ENCODE measurements at places on chromosomes 3 and 15.

GRCh38 chr15:64315216-64315615 lies 40.8 kb downstream of the CSNK1G1 start:
- no peak for DNase-seq

DNA sequence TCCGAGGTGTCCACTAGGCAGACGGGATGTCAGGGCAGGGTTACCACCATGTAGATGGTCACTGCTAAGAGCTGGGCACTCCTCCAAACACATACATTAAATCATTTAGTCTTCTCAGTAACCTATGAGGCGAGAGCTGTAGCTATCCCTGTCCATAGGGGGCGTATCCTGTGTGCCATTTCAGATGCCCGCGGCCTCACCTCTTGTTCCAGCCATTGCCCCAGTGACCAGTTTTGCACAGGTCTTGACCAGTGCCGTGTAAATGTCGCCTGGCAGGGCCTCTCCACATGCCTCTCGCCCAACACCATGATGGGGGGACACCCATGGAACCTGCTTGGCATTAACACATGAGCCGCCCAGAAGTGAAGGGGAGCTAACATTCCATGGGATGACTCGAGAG lies 20.8 kb upstream of the SRP14 start:
- no peak for DNase-seq

DNA sequence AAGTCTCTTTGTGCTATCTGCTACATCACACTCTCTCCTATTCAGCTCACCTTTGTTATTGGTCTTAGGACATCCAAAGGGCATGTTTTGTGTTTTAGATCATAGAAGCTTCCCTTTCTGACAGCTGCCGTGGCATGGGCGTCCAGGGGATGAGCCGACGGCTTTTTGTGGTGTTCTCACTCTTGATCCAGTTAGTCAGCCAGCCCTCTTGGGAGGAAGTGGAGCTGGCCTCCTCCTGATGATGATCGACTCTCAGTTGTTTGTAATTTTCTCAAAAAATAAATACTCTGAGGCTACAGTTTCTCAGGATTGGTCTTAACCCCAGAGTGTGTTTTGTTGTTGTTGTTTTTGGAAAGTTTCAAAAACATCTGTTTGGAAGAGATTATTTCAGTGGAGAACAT lies 34.4 kb downstream of the BOC start:
- no peak for DNase-seq

- no peak for DNase-seq
These were observed 198.6 kb upstream of the IL12A start for GRCh38 chr3:159789742-159790635.

- DNase-seq, result no peak
These were observed 27.7 kb downstream of the SEMA6D start for GRCh38 chr15:47744973-47745372.

DNA sequence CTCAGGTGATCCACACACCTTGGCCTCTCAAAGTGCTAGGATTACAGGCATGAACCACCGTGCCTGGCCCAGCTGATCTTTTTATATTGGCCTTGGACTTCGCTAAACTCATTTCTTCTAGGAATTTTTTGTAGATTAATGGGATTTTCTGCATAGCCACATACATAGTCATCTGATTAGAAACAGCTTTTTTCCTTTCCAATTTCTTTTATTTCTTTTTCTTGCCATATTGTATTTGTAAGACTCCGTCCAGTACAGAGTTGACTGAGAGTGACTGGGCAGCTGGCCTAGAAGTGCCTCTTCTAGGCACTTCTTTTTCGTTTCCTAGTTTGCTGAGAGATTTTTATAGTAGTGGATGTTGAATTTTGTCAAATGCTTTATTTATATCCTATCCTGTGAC lies 37.4 kb downstream of the ARIH1 start:
- DNase-seq, result no peak

GRCh38 chr15:90819390-90819789 lies 49.0 kb upstream of the FURIN start:
- DNase-seq, result no peak

All from CD4-positive, alpha-beta T cell treated with Interleukin-10 for 1 hour (primary cell).